Mucosa of gallbladder (tissue), 1 donor: ENCODE measurements at places on chromosomes 12 and 14.

DNA sequence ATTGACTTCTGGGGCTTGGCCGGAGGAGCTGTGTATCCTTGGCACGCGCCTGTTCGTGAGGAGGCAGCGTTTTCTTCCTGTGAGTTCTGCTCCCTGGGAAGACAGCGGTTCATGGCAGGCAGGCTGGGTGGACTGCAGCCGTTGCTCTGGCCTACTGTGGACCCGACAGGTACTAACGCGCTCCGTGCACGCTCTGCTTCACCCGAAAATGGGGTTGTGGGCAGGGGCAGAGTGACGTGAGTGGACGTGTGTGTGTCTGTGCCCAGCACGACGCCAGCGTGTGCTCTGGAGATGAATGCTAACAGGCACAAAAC is 179.1 kb downstream of the KIF26A start:
- DNase-seq, result no peak

DNA sequence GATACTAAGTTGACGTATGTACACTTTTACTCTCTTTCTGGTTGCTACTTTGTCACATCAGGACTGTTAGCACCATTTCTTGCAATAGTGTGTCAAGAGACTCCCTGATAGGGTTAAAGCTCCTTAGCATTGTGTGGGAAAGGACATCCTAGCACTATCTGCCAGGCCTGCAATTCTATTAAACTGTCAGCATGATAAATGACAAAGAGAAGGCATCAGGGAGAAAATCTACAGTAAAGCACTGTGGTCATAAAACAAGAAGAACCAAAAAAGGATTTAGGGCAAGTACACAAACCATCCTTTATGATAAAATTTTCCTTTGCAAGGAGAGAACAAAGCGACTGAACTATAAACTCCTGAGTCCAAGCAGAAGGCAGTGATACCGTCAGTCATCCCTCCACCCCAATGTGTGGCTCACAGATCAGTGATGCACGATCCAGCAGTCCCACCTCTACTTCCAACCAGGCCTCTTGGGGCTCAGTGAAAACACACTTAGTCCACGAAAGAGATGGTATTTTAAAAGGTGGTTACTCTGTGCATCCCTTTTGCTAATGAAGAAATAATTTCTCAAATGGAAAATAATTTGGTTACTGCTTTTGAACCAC is 31.4 kb upstream of the SLC35F4 start:
- no peak for DNase-seq

DNA sequence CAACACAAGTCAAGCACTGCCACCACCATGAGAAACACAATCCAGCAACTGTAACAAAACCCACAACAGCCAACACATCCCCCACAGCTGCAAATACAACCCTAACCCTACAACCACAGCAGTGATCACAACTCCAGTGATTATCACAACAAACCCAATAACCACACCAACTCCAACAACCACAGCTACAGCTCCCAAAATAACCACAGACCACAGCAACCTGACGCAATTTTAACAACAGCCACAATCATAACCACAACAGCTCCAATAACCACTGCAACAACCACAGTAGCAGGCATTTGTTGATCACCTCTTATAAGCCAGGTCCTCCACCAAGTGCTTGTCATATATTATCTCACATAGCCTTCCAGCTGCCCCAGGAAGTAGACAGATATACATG is 42.2 kb upstream of the FAM181A start:
- no peak for DNase-seq

DNA sequence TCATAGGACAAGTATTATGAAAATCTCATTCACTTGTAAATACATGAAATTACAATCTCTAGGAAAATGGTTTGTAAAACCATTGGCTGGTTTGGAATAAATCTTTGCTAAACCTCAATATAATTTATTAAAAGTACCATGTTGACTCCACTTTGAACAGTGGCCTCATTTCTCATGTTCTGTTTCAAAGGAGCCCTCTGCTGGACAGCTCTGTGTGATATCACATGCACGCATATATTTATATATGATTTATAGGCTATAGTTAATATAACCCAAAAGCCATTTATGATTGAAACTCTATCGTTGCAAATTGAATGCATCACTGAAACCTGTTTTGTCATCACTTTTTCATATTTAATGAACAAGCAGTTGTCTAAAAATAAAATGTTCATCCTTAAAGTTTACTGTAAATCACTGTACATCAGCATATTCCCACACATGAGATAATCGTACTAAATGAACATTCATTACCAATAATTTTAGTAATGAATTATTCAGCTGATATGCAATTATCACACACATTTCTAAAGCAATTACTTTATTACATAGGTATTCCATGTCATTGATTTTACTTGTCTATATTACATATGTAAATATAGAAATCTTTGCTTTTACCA is 493.8 kb downstream of the NPAS3 start:
- DNase-seq, result peak; percentile 25

GRCh38 chr12:26978801-26979200 is 35.4 kb downstream of the TM7SF3 start:
- no peak for DNase-seq

DNA sequence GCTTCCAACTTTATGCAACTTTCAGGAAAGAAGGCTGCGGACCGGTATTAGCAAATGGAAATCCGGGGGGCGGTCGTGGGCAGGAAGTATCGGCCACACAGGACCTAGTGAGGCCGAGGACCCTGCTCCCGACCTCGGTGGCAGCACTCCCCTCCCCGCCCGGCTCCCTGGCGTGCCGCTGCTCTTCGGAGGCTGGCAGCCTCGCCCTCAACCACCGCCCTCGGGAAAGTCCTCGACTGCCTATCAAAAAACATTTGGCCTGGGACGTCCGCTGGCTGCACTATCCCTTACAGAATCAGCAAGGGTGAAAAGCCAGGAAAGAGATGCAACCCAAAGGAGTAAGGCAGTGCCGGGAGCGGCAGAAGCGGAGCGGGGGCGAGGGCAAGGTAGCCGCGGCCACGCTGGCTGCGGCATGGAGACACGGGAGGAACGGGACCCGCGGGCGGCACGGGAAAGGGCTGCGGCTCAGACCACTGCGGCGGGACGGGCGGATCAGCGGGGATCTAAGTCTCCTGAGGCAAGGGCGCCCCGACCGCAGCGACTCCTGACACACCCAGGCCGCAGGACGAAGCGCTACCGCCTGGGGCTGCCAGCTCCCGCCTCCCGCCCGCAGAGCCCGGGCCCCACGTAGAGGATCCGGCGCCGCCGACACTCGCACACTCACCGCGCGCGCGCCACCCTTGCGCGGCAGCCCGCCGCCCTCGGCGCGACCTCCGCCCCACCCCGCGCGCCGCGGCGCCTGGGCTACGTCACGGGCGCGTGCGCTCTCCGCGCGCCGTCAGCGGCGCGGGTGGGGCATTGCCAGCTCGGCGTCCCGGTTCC is at the start of the genes BBOF1 and ENTPD5:
TSS of gene BBOF1 (plus strand) at position 764 of the 822 bp plus-strand sequence. CDS start 130 bp downstream, outside the sequence.
TSS of gene ENTPD5 (minus strand) at position 703 of the 822 bp plus-strand sequence. CDS start 31,186 bp downstream, outside the sequence.
- peak; percentile 86 for DNase-seq

- no peak for DNase-seq
Measured at GRCh38 chr12:53093777-53094393, 3.6 kb upstream of the IGFBP6 start.

DNA sequence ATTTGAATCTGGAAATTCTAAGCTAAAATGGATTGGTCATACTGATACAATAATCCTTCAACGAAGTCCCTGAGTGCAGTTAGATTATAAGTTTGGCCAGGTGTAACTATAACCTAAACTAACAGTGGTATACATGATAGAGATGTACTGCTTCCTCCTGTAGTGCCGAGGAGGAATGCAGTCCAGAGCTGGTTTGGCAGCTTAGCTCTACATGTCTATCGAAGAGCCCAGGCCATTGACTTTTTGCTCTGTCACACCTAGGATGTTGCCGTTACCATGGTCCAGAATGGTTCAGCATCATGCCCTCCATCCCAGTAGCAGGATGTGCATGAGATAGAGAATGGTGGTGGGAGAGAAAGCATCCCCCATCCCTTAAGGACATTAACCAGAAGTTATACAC is 318.1 kb downstream of the ZFP36L1 start:
- DNase-seq, result peak; percentile 34

DNA sequence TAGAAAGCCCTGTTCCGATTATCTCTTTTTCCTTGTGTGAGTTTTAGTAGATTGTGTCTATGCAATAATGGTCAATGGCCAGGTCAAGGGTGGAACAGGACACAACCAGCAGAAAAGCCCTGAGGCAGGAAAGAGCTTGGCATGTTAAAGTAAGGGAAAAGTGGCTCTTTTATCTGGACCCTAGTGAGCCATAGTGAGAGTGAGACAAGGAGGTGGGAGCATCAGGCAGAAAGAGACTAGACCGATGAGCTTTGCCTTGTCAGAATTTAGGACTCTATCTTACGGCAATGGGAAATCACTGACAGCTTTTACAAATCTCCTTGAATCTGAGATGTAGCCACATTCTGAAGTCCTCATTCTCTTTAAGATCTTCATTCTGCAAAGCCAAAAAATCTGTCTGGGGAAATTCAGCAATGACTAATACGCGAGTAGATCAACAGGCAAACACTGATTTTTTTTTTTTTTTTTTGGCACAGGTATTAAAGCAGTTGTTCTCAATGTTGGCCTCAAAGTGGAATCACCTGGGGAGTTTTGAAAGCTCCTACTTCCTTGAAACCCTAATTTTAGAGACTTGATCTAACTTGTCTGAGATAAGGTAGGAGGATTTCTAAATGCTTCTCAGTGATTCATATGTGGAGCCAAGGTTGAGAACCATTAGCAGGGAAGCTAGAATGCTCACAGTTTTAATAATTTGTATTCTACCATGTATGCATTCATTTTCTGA is 33.9 kb downstream of the TMEM19 start:
- DNase-seq, result no peak

- DNase-seq, result no peak
Measured at GRCh38 chr14:52706286-52706685, 714 bp upstream of the PSMC6 start.

DNA sequence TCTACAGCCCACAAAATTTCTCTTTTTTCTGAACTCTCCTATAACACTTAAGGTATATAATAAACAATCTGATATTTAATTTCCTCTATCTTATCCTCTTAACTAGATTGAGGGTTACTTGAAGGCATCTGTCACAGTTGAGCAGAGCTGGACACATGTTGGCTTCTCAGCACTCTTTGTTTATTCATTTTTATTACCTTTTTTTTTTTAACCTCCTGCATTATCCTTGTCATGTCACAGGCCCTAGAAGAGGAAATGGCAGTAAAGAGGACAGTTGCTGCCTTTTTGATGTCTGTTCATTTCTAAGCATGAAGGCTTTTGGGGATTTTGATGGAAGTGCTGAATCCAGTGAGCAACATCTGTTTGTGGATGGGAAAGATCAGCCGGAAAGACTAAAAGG is 32.5 kb upstream of the EVL start:
- DNase-seq, result no peak

GRCh38 chr12:89768586-89769482 is 60.2 kb upstream of the ATP2B1 start:
- no peak for DNase-seq

- DNase-seq, result no peak
Measured at GRCh38 chr14:103353362-103353761, 19.3 kb downstream of the EIF5 start.

DNA sequence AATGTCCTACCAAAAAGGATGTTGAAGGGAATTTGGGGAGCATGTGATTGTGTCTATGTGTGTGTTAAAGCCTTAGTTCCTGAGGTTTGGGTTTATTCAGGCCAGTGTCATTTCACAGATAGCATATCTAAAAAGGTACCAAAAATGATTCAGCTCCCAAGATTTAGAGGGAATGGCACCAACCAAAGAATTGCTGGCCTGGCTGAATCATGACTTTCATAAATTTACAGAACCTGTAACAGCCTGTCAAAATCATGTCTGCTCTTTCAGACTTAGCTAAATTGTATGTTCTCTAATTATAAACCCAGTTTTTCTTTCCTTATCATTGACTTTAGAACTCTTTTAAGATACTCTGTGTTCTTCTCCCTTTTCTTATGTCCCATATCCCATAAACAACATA is 231.5 kb downstream of the NUBPL start:
- no peak for DNase-seq

- no peak for DNase-seq
Measured at GRCh38 chr12:104712477-104712876, 245.6 kb downstream of the SLC41A2 start.

GRCh38 chr14:55734731-55735130 is 154.7 kb downstream of the KTN1 start:
- no peak for DNase-seq

- DNase-seq, result peak; percentile 58
Measured at GRCh38 chr12:57461276-57461916, 1.8 kb downstream of the GLI1 start.

- peak; percentile 96 for DNase-seq
Measured at GRCh38 chr12:118135788-118136558, at the start of gene PEBP1. PEBP1 (plus strand) TSS chr12:118136124; CDS start chr12:118136210, 86 bp downstream.

DNA sequence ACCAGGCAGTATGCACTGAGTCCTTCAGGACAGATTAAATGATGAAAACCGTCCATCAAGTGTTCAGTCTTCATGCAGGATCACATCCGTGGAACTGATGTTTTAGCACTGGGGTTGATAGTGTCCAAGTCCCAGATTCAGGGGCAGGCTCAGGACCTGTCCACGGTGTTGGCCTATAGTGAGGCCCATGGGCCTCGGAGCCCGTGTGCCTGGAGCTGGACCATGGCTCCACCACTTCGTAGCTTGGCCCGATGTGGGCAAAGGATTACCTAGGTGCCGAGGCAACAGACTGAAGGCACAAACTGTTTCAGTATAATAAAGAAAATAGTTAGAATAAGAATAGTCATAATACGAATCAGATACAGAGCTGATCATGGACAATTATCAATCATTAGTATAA is 41.8 kb downstream of the DDX51 start:
- no peak for DNase-seq

GRCh38 chr12:46908936-46909635 is 83.3 kb upstream of the SLC38A4 start:
- DNase-seq, result no peak

DNA sequence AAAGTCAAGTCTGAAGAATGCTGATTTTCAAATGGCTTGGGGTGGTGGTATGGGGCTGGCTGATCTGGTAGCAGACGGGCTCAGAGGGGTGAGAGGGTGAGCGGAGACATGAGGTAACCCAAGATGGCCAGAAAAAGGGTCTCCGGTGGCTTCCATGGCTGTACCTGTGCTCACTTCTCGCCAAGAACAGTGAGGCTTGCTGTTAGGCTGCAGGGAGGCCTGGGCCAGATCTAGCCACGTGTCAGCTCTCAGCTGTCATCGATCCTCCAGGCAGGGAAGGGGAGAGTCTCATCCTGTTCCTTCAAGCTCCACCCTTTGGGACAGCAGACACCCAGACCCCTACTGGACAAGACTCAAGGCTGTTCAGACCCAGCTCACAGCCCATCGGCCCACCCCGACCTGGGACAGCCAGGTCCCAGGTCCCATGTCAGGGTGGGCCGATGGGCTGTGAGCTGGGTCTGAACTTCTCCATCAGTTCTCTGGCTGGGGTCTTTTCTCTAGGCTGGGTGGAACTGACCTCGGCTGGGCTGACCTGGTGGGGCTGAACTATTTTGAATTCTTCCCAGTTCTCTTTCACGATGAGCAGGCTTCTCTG is 9.0 kb downstream of the LRTM2 start:
- no peak for DNase-seq

GRCh38 chr12:67617629-67618028 is 30.9 kb upstream of the DYRK2 start:
- DNase-seq, result no peak

- peak; percentile 74 for DNase-seq
Measured at GRCh38 chr12:55619354-55620138, 17.1 kb upstream of the OR10P1 start.

- DNase-seq, result no peak
Measured at GRCh38 chr14:32472512-32473463, 143.7 kb downstream of the AKAP6 start.
